Bone marrow (tissue), 2 donors: ENCODE measurements at places on chromosomes 3 and 15.

- no peak for DNase-seq
Measured at GRCh38 chr3:126352476-126353454, 4.4 kb downstream of the KLF15 start.

DNA sequence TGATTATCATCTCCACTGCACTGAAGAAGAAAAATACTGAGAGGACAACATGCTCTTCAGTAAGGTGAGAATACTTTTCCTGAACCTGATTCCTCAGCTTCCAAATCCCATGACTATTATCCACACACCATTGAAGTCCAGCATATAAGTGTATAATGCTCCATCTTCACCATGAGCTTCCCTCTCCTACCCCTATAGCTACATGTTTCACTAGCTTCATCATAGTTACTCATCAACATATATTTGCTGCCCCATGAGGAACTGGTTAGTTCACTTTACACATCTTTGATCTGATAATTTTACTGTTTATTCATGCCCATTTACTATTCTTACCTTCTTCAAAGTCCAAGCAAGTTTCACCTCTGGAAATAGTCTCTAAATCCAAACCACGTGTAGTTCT, 908.5 kb upstream of the SEMA6D start:
- no peak for DNase-seq

DNA sequence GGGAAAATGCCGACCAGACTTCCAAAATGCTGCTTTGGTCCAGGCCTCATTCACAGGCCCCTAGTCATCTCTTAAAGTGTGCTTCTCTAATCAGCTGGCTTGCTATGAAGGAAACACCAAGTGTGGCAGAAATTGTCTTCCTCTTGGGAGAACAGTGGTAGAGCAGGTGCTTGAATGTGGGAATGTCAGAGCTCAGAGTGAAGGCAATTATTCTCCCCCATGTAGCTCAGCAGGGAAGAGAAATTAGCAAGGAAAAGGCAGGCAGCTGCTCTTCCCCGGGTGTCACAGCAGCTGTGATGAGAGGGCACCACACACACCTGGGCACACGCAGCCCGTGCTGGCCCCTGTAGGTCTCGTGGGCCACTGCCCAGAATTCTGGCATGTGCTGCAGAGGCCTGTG, 358.5 kb downstream of the WDR72 start:
- no peak for DNase-seq

DNA sequence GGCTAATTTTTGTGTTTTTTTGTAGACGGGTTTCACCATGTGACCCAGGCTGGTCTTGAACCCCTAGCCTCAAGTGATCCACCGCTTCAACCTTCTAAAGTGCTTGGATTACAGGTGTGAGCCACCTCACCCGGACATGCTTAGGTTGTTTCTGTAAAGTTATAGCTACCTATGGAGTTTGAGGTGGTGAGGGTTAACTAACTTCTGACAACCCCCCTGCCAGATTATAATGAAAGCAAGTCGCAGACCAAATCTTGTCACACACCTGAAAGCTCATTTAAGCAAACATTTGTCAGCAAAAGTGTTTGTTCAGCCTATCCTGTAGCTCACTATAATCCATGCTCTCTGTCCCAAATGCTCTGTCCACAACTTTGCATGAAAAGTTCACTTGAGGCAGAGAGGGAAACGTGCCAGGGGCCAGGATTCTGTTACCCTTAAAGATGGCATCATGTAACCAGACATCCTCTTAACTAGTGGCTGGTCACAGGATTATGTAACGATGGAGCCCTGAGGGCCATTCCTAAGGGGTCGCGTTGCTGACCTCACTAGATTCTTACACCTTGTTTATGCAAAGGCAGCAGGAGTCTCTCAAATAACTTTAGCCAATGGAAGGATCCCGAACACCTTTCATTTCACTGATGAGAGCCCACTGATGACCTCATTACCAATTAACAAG, 24.1 kb upstream of the SENP5 start:
- DNase-seq = no peak

DNA sequence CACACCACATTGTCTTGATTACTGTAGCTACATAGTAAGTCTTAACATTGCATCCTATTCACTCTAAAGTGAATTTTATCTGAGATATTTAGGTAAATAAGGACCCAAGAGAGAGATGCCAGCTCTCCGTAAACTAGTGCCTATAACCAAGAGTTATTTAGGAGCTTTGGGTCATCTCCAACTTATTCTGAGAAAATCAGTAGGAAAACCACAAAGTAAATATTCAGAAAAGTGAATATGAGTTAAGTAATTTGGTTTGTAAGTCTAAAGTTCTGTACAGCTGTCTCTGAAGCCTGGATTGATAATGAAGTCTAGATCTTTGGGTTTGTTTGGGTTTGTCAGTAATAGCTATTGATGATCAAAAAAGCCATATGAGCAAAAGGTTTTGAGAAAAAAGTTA, 120.0 kb downstream of the FNDC3B start:
- DNase-seq = no peak

DNA sequence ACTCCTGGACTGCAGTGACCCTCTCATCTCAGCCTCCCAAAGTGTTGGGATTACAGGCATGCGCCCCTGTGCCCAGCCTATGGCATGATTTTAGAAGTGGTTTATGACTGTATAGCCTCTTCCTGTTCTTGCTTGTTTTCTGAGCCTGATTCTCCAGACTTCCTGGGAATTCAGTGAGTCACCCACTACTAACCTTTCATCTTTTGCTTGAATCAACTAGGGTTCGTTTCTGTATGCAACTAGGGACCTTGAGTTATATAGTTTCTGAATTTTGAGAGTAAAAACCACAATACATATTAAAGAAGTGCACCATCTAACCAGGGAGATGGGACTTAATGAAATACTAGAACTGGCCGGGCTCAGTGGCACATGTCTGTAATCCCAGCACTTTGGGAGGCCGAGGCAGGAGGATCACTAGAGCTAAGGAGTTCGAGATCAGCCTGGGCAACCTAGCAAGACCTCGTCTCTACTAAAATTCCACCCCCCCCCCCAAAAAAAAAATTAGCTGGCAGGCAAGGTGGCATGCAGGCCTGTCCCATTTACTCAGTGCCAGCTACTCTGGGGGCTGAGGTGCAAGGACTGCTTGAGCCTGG, 76.0 kb downstream of the ZNF609 start:
- no peak for DNase-seq

GRCh38 chr3:188113756-188114155, 40.2 kb upstream of the LPP start:
- DNase-seq = no peak

GRCh38 chr3:158528076-158528674, 42.8 kb upstream of the MLF1 start:
- DNase-seq = no peak

DNA sequence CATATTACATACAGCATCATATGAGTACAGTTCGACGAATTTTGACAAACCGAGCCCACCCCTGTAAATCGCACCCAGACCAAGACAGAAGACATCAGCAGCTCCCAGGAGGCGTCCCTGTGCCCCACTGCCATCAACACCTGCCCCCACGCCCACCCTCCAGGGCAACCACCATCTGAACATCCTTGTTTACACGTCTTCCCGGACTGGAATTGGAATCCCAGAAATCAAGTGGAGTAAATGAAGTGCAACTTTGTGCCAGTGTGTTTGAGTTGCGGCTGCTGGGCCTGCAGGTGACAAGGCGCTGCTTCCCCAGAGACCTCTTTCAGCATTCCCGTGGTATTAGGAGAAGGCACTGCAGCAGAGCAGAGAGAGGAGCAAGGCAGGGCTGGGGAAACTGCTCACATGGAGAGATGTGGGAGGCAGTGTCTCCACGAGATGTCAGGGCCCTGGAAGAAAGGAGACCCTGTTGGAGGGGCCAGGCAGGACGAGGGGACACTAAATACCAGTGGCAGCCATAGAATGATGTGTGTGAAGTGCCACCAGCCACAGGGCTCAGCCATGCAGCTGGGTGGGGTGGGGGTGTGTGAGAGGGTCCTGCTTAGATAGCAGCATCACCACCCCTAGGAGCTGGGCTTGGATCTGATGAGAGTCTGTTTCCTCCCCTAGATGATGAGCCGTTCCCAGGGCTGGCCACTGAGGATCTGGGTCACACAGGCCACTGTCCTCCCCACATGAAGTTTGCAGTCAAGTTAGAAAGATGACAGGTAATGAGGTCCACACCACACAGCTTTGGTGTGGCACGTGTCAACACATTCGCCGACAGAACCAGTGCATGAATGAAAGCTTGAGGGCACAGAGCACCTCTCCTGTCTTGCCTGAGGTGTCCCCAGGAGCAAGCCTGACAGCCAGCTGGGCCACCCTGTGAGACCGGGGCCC, 33.4 kb upstream of the PCSK6 start:
- DNase-seq = no peak

DNA sequence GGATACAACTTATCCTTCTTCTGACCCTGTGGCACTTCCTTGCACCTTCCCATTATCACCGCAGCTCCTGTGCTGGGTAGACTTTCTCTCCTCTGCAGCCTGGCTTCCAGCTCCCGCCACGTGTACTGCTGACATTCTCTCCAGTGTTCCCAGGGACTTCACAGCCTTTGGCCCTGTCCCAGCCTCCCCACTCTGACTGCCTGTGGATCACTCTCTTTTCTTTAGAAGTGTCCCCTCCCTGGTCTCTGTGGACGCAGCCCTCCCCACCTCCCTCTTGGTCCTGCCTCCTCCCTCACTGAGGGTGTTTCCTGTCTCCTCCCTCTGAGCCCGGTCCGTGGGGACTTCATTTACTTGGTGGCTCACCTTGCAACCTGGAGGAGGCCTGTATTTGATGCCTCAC, 17.4 kb downstream of the PDIA5 start:
- DNase-seq = no peak

DNA sequence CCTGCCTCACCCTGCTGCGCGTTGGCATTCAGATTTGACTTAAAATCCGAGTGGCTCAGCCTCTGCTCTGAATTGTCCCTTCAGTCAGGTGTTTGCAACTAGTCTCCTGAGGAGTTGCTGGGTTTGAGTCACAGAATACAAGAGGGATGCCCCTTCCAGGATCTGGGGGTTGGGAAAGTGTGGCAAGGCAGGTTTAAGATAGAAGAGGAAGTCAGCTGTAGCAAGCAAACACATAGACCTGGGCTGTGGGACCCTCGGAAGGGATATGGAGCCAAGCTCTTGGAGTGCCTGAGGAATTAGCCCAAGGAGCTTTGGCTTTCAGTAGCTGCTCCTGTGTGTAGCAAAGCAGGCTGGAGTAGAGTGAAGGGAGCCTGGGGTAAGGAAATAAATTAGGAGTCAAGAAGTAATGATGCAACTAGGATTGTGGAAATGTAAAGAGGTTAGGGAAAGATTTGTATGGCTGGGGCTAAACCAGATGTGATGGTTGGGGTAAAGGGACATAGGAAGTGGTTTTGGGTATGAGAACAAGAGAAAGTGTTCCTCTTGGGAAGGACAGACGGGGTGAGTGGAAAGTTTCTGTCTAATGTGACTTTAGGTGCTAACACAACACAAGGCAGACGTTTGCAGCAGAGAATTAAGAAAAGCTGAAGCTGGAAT, 41.2 kb downstream of the RAB7A start:
- no peak for DNase-seq

DNA sequence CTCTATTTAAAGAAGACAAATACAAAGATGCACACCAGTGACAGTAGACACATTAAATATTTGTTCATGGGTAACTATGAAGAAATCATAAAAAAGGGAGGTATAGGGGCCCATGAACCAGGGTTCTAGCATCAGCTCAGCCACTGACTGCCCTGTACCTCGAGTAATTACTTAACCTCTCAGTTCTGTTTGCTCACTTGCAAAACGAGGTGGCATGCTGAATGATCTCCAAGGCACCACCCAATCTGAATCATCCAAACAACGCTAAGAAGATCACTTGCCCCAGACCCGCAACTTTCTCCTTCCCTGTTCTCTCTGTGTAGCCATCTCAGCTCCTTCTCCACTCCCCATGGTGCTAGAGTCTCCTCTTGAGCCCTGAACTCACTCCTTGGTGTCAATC, 374.7 kb downstream of the VPS13C start:
- DNase-seq = no peak

- DNase-seq = no peak
Measured at GRCh38 chr3:48915296-48915695, 3.3 kb upstream of the ARIH2 start.

DNA sequence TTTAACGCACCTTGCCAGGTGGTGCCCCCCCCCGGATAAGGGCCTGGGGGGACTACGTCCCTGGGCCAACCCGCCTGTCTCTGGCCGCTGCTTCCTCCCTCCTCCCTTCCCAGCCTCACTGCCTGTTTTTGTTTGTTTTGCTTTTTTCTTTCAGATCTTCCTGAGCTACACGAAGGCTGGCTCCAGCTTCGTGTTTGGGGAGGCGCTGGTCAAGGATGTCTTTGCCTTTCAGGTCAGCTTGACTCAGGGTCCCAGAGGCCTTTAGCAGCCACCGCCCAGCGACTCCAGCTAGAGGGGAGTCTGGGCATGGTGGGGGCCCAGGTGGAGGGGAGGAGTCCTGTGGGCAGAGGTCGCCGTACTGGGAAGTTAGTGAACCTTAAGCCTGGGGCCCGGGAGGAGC, 24.1 kb downstream of the SLC28A1 start:
- DNase-seq = no peak

DNA sequence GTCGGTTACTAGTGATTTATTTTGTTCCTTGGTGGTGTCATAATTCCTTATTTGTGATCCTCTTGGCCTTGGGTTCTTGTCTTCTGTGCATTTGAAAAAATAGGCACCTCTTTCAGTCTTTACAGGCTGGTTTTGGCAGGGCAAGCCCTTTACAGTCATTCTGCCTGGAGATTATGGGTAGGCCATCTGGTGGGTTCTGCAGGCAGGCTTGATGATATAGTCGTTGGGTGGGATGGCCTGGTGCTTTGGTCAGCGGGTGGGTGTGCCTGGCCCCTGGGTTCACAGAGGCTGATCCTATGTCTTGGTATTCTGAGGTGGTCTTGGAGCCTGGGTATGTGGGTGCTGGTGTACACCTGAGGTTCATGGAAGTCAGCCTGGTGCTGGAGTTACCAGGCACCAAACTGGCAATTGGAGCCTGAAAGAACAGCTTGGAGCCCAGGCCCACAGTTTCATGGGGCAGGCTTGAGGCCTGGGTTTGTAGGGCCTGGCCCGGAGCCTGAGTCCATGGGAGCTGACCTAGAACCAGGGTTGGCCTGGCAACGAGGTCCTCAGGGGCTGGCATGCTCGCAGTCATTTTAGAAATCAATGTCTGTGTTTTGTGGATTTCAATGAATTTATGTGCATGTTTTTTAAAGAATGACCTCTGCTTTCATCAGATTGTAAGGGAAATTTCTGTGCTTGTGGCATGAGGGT, 63.3 kb downstream of the DOCK3 start:
- DNase-seq = no peak

DNA sequence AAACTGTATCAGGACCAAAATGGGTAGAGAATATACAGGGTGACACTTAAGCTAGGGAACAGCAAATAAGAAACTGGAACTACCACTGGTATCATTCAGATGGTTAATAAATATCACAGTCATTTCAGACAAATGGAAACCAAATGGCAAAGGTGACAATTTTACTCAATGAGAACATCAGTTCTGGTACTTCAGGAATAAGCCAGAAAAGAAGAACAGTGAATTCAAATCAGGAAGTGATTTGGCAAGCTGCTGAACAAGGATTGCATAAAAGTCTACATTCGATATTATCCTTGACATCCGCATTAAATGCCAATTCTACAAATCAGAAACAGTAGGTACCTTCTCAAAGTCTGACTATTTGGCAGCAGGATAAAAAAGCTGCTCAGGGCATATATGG, 23.5 kb upstream of the STIMATE start:
- no peak for DNase-seq

GRCh38 chr3:196599734-196600128, 31.3 kb downstream of the FBXO45 start:
- DNase-seq = no peak
